A549 treated with ZK216348 at 1 μM for 4 hours (cell line): ENCODE measurements at places on chromosomes 5 and 9. TPM values are rescaled to one million over a fixed set of nuclear protein-coding genes. Genes with fewer than 3 reads are reported as not detected.

Gene ADGRD2
- not detected in 5 replicates for total RNA-seq

Gene TPM2
- 628 to 733 TPM (median 691 TPM) in 5 replicates for total RNA-seq

Gene MSX2
- 3.0 to 5.7 TPM (median 5.4 TPM) in 5 replicates for total RNA-seq

Gene SVEP1
- total RNA-seq, result 1.3 to 2.1 TPM (median 1.7 TPM) in 5 replicates

Gene PDE6A
- 0.19 to 0.38 TPM (median 0.25 TPM) in 5 replicates for total RNA-seq

Gene CCL28
- 0.06 to 0.22 TPM (median 0.14 TPM) in 4 of 5 replicates, not detected in the other for total RNA-seq

Gene FBXL7
- 1.0 to 1.6 TPM (median 1.5 TPM) in 5 replicates for total RNA-seq

Gene INSL6
- not detected in 5 replicates for total RNA-seq

Gene MAMDC2
- 0.18 to 0.43 TPM (median 0.21 TPM) in 5 replicates for total RNA-seq

Gene FOXD4
- total RNA-seq, result 0.34 to 0.94 TPM (median 0.49 TPM) in 5 replicates
